Central memory CD8-positive, alpha-beta T cell (primary cell): ENCODE measurements at places on chromosomes 12 and 14.

DNA sequence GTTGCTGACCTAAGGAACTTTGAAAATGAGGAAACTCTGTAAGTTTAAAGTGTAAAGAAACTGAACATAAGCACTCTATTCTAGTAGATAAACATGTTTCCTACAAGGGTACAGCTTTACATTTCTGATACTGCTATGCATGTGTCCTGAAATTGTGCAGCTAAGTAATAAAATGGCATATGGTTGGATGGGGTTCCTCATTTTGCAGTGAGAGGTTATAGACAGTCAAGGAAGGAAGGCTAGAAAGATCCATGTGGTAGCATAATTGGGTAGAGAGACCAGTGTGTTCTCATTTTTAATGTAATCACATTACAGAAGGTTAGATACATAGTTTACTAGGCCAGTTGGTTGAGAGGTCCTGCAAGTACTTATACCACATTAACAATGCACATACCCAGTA, 477.0 kb downstream of the TMEM121 start:
- peaks cover 10% of the 10 kb centered on the region for H3K27me3 ChIP-seq
- no peak overlapping the region for H3K27ac ChIP-seq
- no peak for DNase-seq
- H3K36me3 ChIP-seq = peaks cover 6% of the 10 kb centered on the region
- H3K4me3 ChIP-seq = no peak overlapping the region

DNA sequence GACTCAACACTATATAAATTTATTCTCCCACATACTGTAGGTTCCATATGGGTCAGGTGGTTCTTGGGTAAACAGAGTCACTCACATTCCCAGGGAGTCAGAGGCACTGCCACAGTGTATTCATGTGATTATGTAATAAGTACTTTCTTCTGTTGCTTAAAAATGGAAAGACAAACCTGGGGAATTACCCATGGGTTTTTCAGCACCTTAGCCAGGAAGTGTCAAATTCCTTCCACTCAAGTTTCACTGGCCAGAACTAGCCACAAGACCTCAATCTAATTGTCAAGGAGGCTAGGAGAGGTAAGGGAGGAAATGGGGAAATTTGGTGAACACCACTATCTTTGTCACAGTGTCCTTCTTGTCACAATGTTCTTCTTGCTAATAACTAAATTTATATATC, 333.2 kb upstream of the MDGA2 start:
- no peaks in the 10 kb centered on the region for H3K4me1 ChIP-seq
- H3K36me3 ChIP-seq = no peaks in the 10 kb centered on the region
- no peak overlapping the region for H3K27ac ChIP-seq
- no peaks in the 10 kb centered on the region for H3K27me3 ChIP-seq
- DNase-seq = no peak

- H3K27me3 ChIP-seq = no peaks in the 10 kb centered on the region
- H3K27ac ChIP-seq = no peak overlapping the region
- H3K4me3 ChIP-seq = no peak overlapping the region
- no peaks in the 10 kb centered on the region for H3K4me1 ChIP-seq
Measured at GRCh38 chr12:126084480-126084879, 1019.2 kb downstream of the AACS start.

GRCh38 chr12:49041881-49042484, 18.6 kb downstream of the KMT2D start:
- peaks cover 68% of the 10 kb centered on the region for H3K36me3 ChIP-seq
- H3K27ac ChIP-seq = peak overlapping the region; percentile 95
- no peaks in the 10 kb centered on the region for H3K27me3 ChIP-seq

- peaks cover 11% of the 10 kb centered on the region for H3K27me3 ChIP-seq
- no peak overlapping the region for H3K27ac ChIP-seq
- H3K4me1 ChIP-seq = no peaks in the 10 kb centered on the region
- no peak overlapping the region for H3K4me3 ChIP-seq
- no peak for DNase-seq
Measured at GRCh38 chr12:111327474-111327873, 41.4 kb downstream of the PHETA1 start.
